ENCODE measurements at places on chromosomes 7 and 10. TPM values are rescaled to one million over a fixed set of nuclear protein-coding genes. Genes with fewer than 3 reads are reported as not detected.

DNA sequence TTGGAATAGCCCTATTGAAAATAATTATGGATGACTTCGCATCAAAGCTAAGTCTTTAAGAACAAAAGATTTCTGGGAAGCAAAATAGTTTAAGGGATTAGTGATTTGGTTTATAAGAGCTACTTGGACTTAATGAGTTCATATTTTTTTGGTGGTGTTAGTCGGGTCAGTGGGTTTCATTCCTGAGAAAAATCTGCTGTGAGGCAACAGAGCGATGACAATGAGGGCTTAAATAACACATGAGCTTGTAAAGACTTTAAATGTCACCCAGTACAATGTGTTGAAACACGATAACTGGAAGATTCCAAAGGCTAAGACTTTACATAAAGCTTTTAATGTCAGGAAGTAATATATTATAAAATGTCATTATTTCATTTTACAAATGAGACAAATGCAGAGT is 178.8 kb downstream of the ARL4A start:
- no peak for DNase-seq

- no peak for DNase-seq
These were observed 218.6 kb downstream of the CELF2 start for GRCh38 chr10:11236234-11236633.

GRCh38 chr7:30846378-30846777 is 65.3 kb upstream of the AQP1 start:
- DNase-seq = no peak

GRCh38 chr7:135536150-135536549 is 21.6 kb upstream of the NUP205 start:
- DNase-seq = no peak

DNA sequence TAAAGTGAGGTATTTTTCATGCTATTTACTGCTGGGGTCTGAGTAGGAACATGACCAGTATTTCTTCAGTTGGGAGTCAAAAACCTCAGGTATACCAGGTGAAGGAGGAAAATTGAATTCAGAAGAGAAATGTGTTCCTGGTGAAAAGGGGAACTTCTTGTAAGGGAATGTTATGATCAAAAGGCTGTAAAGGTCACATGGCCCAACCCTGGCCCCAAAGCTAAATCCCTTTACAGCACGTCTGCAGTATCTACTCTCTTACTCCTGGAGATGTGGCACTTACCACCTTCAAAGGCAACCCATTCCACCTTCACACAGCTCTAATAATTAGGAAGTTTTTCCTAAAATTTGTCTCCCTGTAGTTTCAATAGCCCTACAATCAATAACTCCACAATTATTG is 15.2 kb downstream of the PIK3AP1 start:
- DNase-seq = no peak

DNA sequence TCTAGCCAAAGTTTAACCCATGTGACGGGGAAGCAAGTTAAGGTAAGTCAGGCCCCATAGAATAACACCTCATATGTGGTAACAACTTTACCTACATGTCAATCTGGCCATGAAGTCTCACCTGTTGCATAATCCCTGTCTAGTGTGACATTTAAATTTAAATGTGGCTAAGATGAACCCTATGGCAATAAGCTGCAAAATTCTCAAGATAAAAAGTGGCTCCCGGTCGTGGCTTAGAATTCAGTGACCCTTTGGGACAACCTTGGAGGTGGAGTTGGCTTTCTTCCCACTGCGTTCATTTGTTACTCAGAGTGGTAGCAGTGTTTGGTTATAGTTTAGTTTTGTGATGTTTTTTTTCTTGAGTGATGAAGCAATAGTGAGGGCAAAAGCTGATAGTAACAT is 90.6 kb downstream of the ARID5B start:
- DNase-seq = no peak

DNA sequence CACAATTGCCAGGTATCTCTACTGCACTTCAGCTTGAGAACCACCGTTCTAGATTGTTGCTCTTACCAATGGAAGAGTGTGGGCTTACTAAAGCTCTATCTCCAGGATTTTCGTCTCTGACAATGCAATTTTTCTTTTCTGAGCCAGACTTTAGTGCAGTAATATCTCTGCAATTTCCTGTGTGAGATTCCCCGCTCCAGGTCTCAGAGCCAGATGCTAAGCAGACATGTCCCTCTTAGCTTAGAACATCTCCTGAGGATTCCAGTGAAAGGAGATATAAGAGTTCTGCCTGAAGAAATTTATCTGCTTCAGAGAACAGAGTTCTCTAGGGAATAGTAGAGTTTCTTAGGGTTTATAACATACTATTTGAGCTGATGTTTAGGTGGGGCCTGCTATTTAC is 82.0 kb downstream of the SND1 start:
- no peak for DNase-seq

DNA sequence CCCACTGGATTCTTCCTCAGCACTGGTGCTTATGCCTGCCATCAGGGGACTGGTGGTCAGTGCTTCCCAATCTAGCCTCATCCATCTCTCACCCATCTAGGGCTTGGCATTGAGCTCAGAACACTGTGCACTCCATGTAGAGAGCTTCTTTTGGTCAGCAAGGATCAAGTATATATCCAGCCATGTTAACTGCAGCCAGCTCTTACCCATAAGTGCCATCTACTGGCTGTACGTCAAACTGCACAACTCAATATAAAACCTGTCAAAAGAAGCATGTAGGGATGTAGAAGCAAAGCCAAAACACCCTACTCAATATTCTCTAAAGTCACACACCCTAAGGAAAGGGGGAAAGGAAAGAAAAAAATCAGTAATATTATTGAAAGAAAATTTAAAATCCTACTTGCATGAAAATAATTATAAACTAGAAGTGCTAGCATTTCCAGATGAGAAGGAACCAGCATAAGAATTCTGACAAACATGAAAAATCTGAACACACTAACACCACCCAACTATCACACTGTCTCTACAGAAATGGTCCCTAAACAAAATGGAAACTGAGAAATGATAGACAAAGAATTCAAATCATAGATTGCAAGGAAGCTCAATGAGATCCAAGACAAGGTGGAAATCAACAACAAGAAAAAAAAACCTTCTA is 531.1 kb upstream of the STEAP1 start:
- no peak for DNase-seq

GRCh38 chr7:137538361-137538762 is 194.8 kb upstream of the PTN start:
- peak; percentile 81 for DNase-seq

- DNase-seq = no peak
These were observed 216.6 kb downstream of the AGMO start for GRCh38 chr7:15345216-15345615.

The PRKG1 gene
- not detected for total RNA-seq

The UNC5B gene
- total RNA-seq = 0.94 TPM

The TRUB1 gene
- 110 TPM for total RNA-seq

The SYNPO2L gene
- total RNA-seq = not detected

The MKX gene
- total RNA-seq = not detected

The TRIL gene
- total RNA-seq = not detected

The AFAP1L2 gene
- 2.1 TPM for total RNA-seq

The CALCR gene
- not detected for total RNA-seq

The PIK3AP1 gene
- 0.41 TPM for total RNA-seq

The PILRA gene
- 0.18 TPM for total RNA-seq

Data from SJSA1 (cell line).